Activated CD4-positive, CD25-positive, alpha-beta regulatory T cell (primary cell): ENCODE measurements at places on chromosomes 13 and 19.

DNA sequence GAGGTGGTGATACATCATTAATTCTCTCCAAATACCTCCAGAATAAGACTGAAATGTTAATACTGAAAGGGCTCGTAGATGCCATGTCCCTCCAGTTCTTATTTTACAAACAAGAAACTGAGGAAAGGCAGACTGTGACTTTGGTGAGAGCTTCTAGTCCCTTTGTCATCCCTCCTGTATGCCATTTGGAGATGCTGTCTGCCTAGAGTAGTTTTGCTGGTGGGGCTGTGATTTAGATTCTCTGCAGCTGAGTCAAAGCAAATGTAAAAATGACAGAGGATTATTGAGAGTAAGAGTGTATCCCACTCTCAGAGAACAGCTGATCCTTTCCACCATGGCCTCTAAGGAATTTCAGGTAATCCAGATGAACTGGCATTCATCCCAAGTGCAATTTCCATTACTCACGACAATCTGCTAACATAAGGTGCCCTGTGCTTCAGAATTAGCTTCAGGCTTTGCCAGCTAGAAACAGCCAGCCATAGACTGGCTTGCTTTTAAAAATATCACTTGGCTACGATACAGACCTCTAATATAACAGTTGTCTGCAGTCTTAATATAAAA is 16.8 kb downstream of the PABPC3 start:
- no peak for DNase-seq

- no peak for DNase-seq
Observed at GRCh38 chr13:60836821-60837220, 439.8 kb downstream of the TDRD3 start.

DNA sequence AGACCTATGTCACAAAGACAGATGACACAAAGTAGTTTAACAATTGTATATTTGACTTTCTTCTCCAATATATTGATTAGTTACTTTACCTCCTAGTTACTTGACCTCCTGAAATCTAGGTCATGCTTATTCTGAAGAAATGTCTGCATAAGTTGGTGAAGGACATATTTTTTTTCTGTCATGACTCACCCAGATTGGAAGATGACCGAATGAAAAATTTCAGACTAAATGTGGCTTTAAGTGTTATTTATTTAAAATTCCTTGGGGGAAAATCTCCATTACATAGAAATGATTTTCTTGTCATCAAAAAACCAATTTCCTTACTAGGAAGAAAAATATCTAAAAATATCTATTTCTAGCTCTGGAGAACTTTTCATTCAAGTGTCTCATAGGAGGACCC is 217.1 kb downstream of the POSTN start:
- DNase-seq = no peak

- DNase-seq = no peak
Observed at GRCh38 chr13:71727042-71727441, 140.0 kb downstream of the DACH1 start.

- no peak for DNase-seq
Observed at GRCh38 chr19:56748378-56748777, 76.8 kb upstream of the ZNF835 start.

GRCh38 chr13:60583911-60584753 is 187.1 kb downstream of the TDRD3 start:
- DNase-seq = no peak

DNA sequence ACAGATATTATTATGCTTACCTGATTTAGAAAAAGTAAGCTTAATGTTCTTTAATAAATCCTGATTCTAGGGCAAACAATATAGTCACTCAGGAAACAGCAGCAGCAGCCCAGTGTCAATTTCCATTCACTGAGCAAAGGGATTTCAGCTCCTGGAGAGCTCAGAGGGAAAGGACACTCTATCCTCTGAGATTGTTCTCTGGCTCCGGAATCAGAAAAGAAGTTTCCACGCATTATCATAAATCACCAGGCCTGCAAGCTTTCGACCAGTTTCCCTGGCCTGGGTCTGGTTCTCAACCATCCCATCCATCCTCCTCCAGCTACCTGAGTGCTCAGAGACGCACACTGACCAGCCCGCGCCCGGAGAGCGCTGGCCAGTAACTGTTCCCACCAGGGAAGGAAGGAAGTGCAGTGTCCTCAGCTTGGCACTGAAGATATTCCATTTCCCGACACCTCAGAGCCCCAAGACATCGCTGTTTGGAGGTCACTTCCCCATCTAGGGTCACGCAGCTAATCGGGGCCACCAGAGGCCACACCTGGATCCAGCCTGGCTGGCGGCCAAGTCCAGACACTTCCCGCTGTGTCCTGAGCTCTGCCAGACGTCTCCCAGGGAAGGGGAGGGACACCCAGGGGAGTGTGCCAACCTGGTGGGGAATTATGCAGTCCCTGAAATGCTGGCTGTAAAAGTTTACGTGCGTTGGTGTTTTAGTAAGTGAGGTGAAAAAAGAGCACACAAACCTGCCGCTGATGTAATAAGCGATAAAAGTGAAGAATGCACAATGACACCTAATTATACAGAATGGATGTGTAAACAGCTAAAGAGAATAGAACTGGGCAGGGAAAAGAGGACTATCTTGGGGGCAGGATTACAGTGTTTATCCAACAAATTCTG is 29.1 kb downstream of the EPS15L1 start:
- no peak for DNase-seq

GRCh38 chr13:50576156-50576555 is 267.3 kb downstream of the DLEU7 start:
- no peak for DNase-seq

DNA sequence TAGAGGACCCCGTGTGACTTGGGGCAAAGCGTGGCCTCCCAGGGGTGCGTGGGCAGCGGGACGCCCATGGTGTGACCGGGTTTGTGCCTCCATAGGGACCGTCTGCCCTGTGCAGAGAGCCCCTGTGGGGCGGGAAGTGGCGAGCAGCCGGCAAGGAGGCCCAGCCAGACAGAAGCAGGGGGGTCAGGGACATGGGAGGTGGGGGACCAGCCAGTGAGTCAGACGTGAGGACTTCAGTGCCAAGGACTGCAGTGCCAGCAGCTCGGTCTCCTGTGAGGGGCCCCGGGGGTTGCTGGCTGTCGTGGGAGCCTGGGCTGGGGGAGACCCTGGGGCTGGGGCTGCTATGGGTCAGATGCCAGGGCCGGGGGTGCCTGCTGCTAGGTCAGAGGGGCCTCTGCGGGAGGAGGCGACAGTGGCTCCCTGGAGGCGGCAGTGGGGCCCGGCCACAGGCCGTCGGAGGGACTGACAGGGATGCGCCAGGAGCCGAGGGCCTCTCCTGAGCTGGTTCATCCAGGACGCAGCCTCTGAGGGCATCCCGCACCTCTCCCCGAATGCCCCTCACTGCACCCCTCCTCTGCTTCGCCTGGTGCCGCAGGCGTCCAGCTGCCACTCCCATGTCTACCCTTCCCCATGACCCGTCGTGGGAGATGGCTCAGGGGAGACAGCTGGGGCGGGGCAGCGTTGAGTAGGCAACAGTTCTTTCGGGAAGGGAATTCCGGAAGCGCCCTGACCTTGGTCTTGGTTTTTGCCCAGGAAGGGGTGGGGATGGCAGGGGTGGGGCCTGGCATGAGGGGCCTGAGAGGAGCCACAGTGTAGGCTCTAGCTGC is 80.0 kb downstream of the KDM4B start:
- DNase-seq = no peak

GRCh38 chr13:59437544-59438301 is 726.0 kb downstream of the DIAPH3 start:
- DNase-seq = no peak

GRCh38 chr19:38201731-38202130 is 22.3 kb downstream of the DPF1 start:
- no peak for DNase-seq

GRCh38 chr13:94080527-94080926 is 399.0 kb downstream of the DCT start:
- no peak for DNase-seq

DNA sequence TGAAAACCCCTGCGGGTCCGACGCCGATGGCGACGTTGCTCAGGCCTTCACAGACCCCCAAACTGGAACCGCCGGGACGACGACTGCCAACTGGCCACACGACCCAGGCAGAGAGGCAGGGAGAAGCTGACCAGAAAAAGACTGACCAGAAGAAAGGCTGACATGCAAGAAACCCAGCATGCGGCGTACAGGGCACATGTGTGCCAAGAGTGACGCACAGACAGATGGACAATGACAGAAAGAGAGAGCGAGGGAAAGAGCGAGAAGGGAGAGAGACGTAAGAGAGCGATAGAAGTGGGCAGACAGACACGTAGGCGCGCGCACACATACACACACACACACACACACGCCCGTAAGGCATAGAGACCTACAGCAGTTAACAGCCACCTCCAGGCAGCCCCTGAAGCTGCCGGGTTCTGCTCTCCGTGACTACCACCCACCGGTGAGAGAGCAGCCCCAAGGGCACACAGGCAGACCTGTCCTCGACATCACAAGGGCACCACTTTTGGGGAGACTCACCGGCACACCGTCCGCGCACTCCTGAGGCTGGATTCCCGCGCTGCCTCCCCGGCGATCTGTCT is 67.2 kb upstream of the ZNF527 start:
- DNase-seq = no peak

DNA sequence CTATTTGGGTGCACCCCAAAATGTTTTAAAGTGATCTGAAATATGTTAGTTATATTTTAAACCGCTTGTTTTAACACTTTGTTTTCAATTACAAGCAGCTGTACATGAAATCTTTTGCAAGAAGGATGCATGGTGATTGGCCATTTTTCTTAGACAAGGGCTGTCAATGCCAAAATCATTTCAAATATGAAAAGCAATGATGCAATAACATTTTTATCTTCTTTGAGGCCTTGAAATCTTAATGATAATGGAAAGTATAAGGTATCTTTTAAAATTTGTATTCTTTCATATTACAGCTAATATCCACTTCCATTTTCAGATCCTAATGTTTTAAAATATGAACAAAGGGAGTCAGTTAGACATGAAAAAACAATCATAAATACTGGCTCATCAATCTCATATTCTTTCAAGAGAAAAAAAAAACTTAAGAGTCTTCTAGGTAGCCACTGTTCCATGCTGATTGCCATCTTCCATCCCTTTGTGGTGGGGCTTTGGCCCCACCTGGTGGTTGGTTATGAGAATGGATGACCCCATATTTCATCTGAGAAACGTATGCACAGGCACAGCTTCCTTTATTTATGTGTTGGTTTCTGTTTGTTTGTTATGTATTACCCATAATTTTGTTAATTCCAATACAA is 330.3 kb upstream of the MIR17HG start:
- no peak for DNase-seq

GRCh38 chr13:37168151-37168550 is 62.7 kb upstream of the CSNK1A1L start:
- DNase-seq = no peak

DNA sequence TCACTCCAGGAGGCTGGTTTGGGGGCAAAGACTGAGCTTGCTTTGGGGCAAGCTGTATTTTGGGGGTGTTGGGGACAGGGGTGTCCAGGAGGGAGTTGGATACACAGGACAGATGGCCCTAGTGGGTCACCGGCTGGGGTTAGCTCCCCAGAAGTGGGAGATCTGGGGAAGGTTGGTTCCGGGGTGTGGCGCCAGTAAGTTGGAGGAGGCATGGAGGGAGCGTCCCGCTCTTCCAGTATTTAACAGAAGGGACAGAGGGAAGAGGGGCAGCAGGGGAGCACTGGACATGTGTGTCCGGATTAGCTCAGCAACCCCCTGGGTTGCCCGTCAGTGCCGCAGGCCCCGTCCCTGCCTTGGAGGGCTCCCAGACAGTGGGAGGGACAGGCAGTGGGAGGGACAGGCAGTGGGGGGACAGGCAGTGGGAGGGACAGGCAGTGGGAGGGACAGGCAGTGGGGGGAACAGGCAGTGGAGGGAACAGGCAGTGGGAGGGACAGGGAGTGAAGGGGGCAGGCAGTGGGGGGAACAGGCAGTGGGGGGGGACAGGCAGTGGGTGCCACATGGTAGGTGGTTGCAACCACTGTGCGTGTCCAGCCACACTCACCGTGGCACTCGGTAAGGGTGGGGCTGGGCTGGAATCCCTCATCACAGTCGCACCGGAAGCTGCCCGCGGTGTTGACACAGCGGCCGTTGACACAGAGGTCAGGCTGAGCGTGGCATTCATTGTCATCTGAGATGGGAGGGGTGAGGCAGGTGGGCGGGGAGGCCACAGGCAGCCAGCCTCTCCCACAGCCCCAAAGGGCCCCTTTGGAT is 33.2 kb downstream of the CCL25 start:
- DNase-seq = no peak

DNA sequence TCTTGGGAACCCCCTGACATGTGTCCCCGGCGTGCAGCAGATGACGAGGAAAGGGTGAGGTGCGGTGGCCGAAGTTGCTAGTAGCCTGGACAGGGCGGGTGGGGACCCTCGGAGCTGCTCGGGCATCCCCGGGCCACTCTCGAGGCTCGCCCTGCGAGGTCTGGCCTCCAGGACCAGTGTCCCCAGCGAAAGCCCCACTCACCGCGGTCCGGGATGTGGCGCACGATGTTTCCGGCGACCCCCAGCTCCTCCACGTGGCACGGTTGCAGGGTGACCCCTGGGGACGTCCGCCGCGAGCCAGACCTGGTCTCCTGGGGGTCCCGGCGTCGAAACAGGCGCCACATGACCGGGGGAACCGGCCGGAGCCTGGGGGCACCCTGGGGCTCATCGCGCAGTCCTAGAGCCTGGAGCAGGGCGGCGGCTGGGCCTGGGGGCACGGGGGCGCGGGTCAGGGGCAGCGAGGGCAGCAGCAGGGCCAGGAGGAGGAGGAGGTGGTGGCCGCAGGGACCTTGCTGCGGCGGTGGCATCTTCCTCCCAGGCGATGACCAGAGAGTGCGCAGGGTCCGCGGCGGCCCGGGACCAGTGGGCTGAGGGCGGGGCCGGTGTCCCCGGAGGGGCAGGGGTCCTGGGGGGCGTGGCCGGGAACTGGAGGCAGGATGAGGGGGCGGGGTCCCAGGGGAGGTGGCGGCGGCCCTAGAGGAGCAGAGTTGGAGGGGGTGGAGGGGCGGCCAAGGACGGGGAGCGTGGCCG is 26.0 kb downstream of the CERS1 start:
- no peak for DNase-seq

- peak; percentile 5 for DNase-seq
Observed at GRCh38 chr19:32339988-32340874, 5.2 kb upstream of the ZNF507 start.

GRCh38 chr19:7397687-7398086 is 49.0 kb downstream of the ARHGEF18 start:
- DNase-seq = no peak

DNA sequence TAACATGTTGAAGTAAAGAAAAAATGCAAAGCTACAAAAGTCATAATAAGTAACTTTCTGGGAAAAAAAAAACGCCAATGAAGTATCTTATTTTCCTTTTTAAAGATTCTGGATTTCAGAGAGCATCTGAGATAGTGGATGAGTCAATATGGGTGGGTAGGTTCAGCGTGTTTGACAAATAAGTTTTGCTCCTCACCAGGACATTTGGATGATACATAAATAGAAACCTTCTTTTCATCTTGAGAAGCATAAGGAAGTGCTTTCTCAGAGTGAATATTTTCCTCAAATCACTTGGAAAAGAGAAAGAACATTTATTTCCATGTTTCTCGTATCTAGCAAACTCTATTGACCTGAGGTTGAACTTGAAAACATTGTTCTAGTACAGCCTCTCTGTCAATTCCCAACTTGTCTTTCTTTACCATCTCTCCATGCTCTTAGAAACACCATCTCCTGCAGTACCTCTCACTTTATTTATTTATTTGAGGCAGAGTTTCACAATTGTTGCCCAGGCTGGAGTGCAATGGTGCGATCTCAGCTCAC is 463.2 kb downstream of the KLF5 start:
- no peak for DNase-seq

GRCh38 chr19:8215783-8216182 is 6.6 kb downstream of the CERS4 start:
- DNase-seq = no peak

GRCh38 chr19:31348481-31349159 is 616 bp downstream of the TSHZ3 start:
- no peak for DNase-seq
